ENCODE measurements at places on chromosomes 6 and 20.

- DNase-seq, result no peak
Measured at GRCh38 chr6:31965700-31966099, 6.2 kb downstream of the DXO start.

DNA sequence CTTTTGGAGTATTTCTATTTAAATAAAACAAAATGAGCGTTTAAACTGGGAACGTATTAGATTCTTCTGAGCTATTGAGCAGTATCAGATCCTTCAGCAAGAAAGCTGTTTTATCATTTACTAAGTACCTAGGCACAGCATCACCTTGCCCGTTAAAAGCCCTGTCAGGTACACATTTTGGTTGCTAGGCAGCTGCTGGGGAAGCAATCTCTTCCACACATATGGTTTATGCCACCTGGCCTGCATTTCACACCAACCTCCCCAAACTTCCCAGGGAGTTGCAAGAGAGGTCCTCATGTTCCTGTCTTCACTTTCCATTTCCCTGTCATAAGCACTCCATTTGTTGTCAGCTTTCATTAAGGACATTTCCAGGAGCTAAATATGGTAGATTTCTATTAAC, 400.1 kb downstream of the PLCB1 start:
- no peak for DNase-seq

- no peak for DNase-seq
Measured at GRCh38 chr6:40356242-40356910, 230.8 kb downstream of the LRFN2 start.

DNA sequence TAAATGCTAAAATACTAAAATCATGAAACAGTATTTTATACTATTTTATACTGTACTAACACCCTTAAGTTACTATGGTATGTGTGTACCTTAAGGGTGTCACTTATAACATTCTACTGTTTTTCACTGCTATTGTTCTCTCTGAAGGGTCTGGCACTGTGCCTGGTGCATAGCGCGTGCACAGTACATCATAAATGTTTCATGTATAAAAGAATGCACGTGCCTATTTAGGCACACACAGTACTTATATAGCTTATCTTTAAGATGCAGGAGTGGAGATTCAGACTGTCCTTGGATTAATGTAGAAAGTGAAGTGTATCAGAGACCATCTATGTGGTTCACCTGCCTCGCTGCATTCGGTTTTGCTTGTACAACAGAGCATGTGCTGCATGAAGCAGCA, 64.0 kb upstream of the SGK1 start:
- no peak for DNase-seq

- DNase-seq, result no peak
Measured at GRCh38 chr6:130928158-130928912, 101.1 kb downstream of the SMLR1 start.

- DNase-seq, result peak; percentile 31
Measured at GRCh38 chr6:145809785-145810184, 4.8 kb downstream of the FBXO30 start.

GRCh38 chr6:4066029-4066755, 12.7 kb downstream of the FAM217A start:
- DNase-seq, result no peak

- no peak for DNase-seq
Measured at GRCh38 chr6:149354009-149354408, 36.5 kb downstream of the TAB2 start.

GRCh38 chr6:75281653-75282052, 2.9 kb downstream of the TMEM30A start:
- DNase-seq, result no peak

DNA sequence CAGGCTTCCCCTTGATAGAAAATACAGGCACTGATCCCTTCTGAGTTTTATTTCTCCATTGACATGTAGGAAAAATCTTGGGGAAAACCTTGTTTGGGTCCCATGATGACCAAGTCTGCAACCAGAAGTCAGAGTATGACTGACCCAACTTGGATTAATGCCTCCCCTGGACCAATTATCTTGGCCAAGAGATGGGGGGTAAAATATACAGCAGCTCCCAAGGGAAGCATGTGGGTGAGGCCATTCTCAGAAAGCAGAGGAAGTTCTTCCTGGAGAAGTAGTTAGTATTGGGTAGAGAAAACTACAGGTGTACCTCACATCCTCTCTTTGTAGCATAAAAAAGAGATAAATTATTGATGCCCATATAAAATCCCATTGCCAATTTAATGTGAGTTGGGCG, 285.2 kb upstream of the PLCB4 start:
- DNase-seq, result no peak

- no peak for DNase-seq
Measured at GRCh38 chr6:90559931-90560330, 26.9 kb downstream of the MAP3K7 start.

DNA sequence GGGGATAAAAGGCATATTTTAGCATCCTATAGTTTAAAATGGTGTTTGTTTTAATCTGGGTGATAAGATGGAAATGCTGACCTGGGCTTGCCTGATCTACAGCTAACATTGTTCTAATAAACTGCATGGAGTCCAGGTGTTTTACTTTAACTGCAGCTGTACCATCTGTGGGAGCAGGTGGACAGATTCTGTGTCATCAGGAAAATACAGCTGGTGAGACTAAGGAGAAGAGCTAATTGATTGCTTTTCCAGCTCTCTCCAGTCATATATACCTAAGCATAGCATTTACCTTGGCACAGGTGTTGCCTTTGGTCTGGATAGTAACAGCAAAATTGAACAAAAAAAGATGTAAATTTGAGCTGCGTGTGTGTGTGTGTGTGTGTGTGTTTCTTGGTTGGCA, 31.6 kb downstream of the CBFA2T2 start:
- no peak for DNase-seq
